ENCODE measurements at places on chromosomes 12 and 14.
A peak's percentile ranks its signal among the peaks of the same experiment; 100 is the strongest.

- no peak for DNase-seq
Measured at GRCh38 chr12:14307004-14307403, 58.5 kb upstream of the ATF7IP start.

DNA sequence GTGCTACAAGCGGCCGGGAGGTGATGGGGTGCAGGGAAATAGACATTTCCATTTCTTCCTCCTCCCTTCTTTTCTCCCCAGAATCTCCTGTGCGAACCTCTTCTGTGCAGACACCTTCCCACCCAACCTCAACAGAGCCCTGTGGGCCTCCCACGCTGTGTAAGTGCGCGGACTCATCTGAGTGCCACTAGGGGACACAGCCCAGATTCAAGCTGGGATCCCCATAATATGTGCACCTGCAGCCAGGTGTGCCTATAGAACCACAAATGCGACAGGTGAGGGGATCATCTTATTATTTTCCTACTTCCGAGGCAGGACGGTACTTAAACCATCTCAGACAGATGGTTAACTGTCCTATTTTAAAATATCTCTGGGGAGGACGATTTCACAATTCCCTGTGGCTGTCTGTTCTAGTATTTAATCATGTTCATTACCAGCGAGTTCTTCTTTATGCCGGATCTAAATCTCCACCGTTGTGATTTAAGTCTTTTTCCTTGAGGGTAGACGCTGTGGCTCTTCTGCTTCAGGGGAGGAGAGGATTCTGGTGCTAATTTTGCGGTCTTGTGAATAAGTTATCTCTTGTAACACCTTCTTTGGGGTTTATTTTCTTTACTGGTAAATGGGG is 17.2 kb upstream of the CACNA1C start:
- no peak for DNase-seq

DNA sequence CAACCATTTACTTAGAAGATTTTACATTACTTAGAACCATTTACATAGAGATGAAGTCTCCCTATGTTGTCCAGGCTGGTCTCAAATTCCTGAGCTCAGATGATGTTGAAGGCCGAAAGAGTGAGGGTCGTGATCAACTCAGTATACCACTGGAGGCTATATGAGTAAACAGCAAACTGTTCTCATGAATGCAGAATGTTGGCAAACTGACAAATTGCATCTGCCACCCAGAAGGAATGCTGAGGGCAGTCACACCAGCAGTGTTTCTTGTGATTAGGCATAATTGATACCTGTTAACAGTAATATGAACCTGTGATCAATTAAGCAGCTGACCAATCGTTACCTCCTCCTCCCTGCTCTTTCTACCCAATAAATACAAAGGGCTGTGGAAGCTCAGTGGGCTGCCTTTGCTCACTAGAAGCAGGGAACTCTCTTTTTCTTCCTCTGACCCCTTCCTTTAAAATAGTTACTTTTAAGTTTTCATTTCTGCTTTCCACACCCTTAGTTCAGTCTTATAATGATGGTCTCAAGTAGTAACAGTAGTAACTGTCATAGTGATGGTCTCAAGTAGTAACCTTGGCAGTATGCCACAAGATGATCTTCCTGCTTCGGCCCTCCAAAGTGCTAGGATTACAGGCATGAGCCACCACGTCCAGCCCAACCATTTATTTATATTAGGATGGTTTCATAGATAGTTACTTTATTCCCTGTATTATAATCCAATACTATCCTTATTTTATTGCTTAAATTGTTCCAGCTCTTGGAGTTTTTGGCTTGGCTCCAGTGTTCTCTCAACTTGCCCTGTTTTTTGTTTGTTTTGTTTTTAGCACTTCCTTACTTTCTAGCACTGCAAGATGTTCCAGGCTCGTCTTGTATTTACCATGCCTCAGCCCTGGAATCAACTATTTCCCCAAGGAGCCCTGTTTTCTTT is 25.8 kb downstream of the LIMA1 start:
- DNase-seq: no peak

DNA sequence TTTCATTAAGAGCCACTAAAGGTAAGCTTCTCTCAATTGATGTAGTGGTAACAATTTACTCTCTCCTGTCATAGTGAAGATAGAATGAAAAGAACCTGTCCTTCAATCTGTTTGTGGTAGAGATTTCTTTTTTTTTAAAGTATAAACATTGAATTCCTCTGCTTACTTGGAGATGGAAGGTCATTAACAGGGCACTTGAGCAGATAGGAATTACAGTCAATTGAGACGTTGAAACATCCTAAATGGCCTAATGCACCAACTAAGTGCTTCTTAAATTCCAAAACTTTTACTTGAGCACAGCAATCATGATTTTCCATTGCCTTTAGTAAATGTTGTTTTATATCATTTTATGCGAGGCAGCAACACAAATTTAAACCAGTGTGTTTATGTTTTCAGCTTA is 241.4 kb downstream of the FOXG1 start:
- no peak for DNase-seq

DNA sequence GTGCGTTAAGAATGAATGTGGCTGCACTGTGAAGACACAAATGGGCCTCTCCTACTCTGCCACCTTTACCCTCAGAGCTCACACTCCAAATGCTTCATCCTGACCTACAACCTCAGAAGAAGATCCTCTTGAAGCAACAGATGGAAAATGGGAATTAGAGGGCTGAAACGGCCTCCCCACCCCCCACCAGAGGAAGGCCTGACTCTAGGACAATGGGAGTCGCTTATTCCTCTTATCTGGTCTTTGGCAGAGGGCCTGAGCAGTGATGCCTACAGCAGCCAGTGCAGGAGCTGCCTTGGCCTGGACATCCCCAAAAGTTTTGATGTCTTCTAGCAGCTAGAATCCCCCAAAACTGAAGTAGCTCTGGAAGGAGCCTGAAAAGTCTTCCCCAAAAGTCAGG is 29.2 kb downstream of the BTBD7 start:
- DNase-seq: no peak

GRCh38 chr12:56159482-56160192 is 1.5 kb downstream of the MYL6 start:
- DNase-seq: no peak

- DNase-seq: no peak
Measured at GRCh38 chr12:94206886-94207285, 58.5 kb downstream of the PLXNC1 start.

GRCh38 chr14:21486640-21487087 is 9.7 kb downstream of the TOX4 start:
- DNase-seq: no peak

DNA sequence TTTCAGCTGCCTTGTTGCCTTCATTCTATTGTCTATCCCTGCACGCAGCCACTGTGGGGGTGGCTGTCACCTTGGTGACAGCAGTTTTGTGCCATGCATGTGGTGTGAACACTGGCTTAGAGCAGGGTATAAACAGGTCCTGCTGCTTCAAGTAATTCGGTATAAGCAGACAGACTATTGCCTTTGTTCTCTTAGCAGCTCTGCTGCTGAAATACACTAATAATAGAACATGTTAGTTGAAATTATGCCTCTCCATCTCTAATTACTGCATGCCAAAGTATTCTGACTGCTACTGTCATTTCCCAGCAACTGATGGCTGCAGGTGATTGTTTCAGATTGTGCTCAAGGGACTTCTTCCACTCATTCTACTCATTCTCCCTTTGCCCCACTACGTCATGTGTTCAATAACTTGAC is 34.6 kb downstream of the PTPRO start:
- no peak for DNase-seq

DNA sequence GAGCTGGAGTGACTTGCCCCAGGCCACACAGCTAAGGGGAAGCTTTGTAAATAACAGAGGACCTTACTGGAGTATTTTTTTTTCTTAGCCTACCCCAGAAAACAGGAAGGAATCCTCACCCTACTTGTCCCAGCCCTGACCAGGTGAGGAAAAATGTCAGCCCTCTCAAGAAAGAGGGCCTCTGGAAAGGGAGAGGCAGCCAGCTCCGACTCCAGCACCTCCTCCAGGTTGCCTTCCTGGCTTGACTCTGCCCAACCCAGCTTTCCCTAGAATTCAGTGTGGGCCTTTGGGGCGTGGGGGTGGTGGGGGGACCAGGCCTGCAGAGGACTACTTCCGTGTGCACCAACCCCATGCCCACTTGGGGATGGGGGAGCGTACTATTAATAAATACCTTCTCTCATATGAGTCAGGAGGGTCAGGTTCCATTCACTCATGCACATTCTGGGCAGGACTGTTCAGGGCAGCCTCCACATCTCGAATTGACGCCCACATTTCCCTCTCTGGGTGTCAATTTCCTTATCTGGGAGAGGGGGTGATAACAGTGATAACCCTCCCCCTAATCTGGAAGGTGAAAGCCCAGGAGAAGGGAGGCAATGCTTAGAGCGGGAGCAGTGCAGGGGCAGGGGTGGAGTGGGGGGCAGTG is 5.2 kb downstream of the RHOF start:
- DNase-seq: no peak

DNA sequence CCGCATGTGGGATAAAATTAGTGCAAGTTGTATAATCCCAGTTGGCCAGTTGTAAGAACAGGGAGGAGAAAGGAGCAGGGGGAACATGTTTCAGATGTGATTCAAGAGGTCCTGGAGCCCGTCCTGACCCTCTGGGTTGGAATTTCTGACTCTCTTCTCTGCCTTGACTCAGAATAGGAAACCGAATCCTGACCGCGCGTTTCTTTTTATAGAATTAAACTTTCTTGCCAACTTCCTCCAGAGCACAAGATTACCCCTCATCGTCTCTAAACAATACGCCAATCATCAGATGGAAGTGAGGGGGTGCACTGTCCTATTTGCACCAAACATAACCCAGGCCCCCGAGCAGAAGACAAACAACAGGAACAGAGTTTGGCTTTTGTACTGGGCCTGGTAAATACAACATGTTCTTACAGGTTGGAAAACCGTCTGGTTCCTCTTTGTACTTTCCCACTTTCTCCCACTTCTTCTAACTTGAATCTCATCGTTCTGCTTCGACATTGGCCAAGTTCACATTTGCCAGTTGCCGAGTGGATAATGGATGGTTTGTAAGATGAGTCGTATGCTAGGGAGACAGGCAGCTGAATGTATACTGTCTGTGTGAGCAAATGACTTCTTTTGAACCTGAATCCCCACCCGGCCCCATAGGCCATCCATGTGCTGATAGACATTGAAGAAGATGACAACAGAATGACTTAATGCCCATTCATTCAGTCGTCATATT is 42.6 kb upstream of the MED13L start:
- no peak for DNase-seq

DNA sequence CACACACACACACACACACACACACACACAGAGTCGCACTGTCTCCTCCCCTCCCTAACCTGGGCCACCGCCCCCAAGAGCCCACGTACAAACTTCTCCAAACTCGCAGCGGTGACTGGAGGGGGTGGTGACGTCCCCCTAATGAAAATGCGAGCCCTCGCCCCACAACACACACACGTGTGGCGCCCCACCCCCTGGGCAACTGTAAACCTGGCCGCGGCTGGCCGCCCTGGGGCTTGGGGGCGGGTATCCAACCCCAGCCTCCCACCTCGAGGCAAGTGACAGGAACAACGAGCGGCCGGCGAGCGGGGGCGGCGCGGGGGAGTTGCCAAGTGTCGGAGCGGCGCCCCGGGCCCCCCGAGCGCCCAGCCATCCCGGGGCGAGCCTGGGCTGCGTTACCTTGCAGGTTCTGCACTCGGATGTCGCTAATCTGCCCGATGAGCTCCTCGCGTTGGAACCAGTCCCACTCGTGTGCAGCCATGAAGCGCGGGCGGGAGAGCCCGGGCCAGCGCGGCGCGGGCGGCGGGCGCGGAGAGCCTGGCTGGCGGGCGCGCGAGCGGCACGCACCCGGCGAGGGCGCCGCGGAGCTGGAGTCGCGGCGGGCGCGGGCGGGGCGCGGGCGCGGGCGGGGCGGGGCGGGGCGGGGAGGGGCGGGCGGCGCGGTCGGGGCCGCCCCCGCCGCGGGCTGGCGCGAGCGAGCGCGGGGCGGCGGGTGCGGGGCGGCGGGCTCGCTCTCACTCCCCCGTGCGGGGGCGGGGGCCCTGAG is at the start of gene CLMN:
CLMN (minus strand) TSS at position 597 of the 766 bp plus-strand sequence; CDS start at position 481, 116 bp downstream.
- peak; percentile 5 for DNase-seq

DNA sequence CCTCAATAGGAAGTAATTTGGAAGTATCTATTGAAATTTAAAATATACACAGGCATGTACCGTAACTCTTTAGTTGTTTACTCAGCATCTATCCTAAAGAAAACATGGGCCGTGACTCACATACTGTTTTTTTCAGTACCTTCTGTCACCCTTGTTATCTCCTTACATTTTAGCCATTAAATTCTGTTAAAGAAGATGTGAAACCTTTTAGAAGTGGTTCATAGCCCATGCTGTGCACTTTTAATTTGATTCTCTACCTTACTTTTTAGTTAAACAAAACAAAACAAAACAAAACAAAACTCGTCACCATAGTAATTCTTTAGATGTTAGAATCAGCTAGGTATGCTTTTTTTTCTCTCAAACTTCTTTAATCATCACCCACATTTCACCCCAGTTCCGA is 494.4 kb upstream of the RGS6 start:
- DNase-seq: no peak

GRCh38 chr12:11855983-11856374 is 206.5 kb downstream of the ETV6 start:
- DNase-seq: no peak

DNA sequence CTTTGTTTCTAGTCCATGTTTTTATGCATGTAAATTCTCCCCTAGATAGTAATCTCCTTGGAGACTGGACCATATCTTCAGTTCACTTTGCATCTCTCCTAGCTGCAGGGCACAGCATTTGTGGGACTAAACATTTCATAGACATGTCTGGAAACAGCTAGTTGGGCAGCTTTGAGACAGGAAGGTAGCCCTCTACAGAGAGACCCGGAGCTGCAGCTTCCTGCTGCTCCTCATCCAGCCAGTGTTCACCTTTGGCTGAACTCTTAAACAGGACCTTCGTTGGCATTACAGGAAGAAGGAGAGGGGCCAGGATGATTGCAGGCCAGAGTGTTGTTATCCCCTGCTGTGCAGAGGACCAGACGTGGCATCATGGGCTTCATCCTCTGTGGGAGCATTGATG is 52.9 kb downstream of the GNS start:
- no peak for DNase-seq
